Esophagus muscularis mucosa (tissue), 4 donors: ENCODE measurements at places on chromosomes 7 and 10. TPM values are rescaled to one million over a fixed set of nuclear protein-coding genes. Genes with fewer than 3 reads are reported as not detected.

DNA sequence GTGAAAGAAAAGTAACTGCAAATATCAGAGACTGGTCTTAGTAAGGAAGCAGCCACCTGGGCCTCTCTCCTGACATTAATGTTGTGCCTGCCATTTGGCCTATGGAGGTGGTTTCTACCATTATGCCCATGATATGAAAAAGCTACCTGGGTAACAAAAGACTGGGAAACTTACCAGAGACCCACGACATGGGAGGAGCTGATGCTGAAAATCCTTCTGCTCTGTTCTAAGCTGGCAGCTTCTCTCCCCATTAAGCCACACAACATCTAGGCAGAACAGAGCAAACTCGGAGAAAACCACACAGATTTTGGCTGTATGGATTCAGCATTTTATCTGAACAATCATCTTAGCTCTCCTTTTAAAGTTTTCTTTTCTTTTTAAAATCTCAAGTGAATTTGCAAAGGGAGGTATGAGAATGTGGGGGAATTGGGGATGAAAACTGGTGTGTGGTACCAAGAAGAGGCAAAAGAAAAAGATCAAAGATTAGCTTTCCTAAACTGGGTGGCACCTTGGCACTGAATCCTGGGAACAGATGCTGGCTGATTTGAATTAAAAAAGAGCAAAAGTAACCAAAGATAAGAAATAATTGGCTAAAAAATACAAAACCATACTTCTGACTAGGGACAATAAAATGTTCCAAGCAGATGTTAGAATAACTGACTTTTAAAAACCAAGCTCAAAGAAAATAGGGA lies 128.6 kb upstream of the ANKRD1 start:
- no peak for DNase-seq
- H3K36me3 ChIP-seq: no peaks in the 10 kb centered on the region
- peaks cover 20% of the 10 kb centered on the region for H3K4me1 ChIP-seq
- no peak overlapping the region for H3K4me3 ChIP-seq

DNA sequence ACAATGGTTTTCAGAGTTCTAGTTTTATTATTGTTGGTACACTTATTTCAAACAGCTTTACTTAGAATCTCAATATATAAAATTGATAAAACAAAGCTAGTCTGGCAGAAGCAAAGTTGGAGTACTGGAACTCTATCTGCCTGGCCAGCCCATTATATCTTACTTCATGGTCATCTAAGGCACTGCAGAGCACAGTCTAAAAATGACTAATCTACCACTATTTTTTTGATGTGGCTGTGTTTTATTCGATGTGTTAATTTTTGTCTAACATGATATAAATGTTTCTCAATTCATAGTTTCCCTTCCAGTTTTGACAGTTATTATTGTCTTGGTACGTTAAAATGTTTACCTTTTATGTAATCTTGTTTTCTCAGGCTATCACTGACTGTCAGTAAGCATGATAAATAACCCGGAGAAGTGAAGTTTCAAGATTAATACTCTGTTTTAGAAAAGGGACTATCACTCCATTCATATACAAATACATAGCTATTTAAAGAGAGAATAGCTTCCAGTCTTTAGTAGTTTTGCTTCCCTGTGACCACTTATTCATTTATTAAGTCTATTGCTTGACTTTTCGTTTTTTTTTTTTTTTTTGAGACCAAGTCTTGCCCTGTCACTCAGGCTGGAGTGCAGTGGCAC lies 60.6 kb upstream of the CSTF2T start:
- DNase-seq: no peak
- H3K4me3 ChIP-seq: no peak overlapping the region
- H3K36me3 ChIP-seq: no peaks in the 10 kb centered on the region

GRCh38 chr7:103121641-103122040 lies 27.3 kb downstream of the NAPEPLD start:
- H3K4me3 ChIP-seq: no peak overlapping the region
- no peaks in the 10 kb centered on the region for H3K4me1 ChIP-seq
- peaks cover 32% of the 10 kb centered on the region for H3K36me3 ChIP-seq
- H3K27me3 ChIP-seq: no peaks in the 10 kb centered on the region
- no peak overlapping the region for H3K27ac ChIP-seq

DNA sequence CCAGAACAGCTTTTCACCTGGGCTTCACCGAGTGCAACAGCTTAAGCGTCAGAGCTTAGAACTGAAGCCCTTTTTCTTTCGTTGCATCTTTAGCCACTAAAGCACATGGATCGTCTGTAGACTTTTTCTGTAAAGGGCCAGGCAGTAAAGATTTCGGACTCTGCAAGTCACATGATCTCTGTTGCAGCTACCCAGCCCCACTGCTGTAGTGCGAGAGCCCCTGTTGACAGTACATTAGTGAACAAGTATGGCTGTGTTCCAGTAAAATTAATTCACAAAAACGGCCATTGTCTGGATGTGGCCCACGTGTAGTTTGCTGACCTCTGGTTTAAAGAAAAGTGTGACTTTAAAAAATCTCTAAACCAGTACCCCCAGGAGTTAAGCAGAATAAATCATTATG lies 39.4 kb downstream of the FBH1 start:
- no peaks in the 10 kb centered on the region for H3K27me3 ChIP-seq
- DNase-seq: no peak
- H3K36me3 ChIP-seq: peaks cover 82% of the 10 kb centered on the region

- H3K4me3 ChIP-seq: no peak overlapping the region
- no peak overlapping the region for H3K27ac ChIP-seq
- H3K4me1 ChIP-seq: peaks cover 6% of the 10 kb centered on the region
- no peaks in the 10 kb centered on the region for H3K27me3 ChIP-seq
- DNase-seq: no peak
Observed at GRCh38 chr10:127337801-127338200, 141.4 kb upstream of the INSYN2A start.

DNA sequence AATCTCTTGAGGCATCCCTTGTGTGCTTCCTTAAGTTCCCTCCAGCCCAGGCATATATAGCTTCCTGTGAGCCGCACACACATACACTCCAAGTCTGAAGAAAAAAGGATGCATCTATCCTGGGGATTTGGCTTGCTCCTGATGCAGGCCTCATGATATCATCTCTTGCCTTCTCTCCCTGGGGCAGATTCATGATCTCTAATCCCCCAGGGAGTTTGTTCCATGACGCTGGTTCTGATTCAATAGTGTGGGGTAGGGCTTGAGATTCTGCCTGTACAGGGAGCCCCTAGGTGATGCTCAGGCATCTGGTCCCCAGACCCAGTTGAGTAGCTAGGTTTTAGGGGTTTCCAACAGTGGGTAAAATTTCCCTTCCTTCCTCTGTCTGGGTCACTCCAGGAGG lies 1.5 kb downstream of the PON1 start:
- H3K27me3 ChIP-seq: peaks cover 27% of the 10 kb centered on the region
- H3K4me3 ChIP-seq: no peak overlapping the region
- H3K36me3 ChIP-seq: no peaks in the 10 kb centered on the region
- DNase-seq: no peak
- H3K27ac ChIP-seq: no peak overlapping the region

The CYP3A7 gene
- total RNA-seq: not detected

The STRIP2 gene
- total RNA-seq: 2.1 TPM
